Osteoblast (primary cell): ENCODE measurements at places on chromosomes 1 and 21. TPM values are rescaled to one million over a fixed set of nuclear protein-coding genes. Genes with fewer than 3 reads are reported as not detected.

- DNase-seq, result no peak
- no peaks in the 10 kb centered on the region for H3K36me3 ChIP-seq
- H3K27ac ChIP-seq, result no peak within 1 kb of the TSS
- H3K4me1 ChIP-seq, result no peaks in the 10 kb centered on the region
These were observed at the start of gene MNDA for GRCh38 chr1:158830904-158831507. MNDA (plus strand) TSS chr1:158831351; CDS start chr1:158842154, 10,803 bp downstream.

DNA sequence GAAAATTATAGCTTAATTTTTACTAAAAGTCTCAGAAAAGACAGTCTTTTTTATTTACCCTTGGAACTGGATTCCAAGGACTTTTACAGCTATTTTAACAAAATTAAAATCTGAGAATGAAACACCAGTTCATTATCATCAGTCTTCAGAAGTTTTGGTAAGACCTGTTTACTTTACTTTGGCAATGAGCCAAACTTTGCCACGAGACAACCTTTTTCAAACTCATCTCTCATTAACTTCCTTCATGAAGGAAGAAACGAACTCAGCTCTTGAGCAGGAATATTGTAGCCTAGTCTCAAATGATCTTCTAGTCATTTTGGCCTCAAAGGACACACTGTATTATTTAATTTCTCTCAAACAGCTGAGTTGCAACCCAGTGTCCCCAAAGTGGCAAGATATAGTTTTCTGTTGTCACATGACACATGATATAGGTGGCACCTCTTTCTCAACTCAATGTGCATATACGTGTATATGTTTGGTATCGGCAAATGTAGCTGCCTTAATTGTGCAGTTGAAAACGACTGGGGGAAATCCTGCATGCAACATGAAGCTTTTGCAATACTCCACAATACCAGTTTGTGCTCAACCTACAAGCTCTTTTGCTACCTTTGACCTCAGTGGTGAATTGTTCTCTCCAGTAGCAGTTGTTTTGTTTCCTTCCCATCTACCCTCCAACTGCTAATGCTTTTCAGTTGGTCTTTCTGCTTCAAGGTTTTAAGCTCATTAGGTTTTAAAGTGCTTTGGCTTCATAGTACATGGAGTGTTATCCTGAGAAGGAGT, 8.4 kb upstream of the GNG4 start:
- no peak overlapping the region for H3K4me3 ChIP-seq
- H3K27me3 ChIP-seq, result peaks cover 14% of the 10 kb centered on the region
- H3K27ac ChIP-seq, result no peak overlapping the region
- DNase-seq, result no peak
- H3K4me1 ChIP-seq, result no peaks in the 10 kb centered on the region
- peaks cover 6% of the 10 kb centered on the region for H3K36me3 ChIP-seq

DNA sequence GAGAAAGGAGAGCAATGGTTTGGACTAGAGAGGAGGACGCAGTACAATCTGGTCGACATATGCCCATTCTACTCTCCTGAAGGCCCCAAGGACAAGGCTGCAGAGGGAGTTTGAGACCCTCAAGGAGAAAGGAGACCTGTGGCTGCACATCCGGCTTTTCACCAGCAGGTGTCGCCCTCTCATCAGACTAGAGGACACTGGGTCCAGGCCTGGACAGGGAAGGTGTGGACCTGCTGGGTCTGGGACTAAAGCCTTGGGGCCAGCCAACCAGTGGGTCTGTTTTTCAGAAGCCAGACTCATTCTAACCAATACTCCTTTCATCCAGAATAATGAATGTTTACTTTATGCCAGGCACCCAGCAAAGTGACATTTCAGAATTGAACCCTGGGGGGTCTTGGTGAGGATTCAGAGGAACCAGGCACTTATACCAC, 5.0 kb downstream of the SRARP start:
- no peaks in the 10 kb centered on the region for H3K27me3 ChIP-seq
- H3K27ac ChIP-seq, result no peak overlapping the region
- DNase-seq, result peak; percentile 95
- H3K4me1 ChIP-seq, result peaks cover 10% of the 10 kb centered on the region
- H3K4me3 ChIP-seq, result no peak overlapping the region
- H3K36me3 ChIP-seq, result no peaks in the 10 kb centered on the region

GRCh38 chr1:153356392-153357075, 1.1 kb upstream of the S100A9 start:
- no peaks in the 10 kb centered on the region for H3K27me3 ChIP-seq
- H3K36me3 ChIP-seq, result no peaks in the 10 kb centered on the region

GRCh38 chr1:60280256-60280655, 206.7 kb upstream of the C1orf87 start:
- no peak for DNase-seq
- H3K4me1 ChIP-seq, result peaks cover 31% of the 10 kb centered on the region
- H3K36me3 ChIP-seq, result no peaks in the 10 kb centered on the region
- H3K4me3 ChIP-seq, result no peak overlapping the region
- no peaks in the 10 kb centered on the region for H3K27me3 ChIP-seq

The FAM72A gene
- 2.2 and 3.2 TPM in 2 replicates for total RNA-seq

DNA sequence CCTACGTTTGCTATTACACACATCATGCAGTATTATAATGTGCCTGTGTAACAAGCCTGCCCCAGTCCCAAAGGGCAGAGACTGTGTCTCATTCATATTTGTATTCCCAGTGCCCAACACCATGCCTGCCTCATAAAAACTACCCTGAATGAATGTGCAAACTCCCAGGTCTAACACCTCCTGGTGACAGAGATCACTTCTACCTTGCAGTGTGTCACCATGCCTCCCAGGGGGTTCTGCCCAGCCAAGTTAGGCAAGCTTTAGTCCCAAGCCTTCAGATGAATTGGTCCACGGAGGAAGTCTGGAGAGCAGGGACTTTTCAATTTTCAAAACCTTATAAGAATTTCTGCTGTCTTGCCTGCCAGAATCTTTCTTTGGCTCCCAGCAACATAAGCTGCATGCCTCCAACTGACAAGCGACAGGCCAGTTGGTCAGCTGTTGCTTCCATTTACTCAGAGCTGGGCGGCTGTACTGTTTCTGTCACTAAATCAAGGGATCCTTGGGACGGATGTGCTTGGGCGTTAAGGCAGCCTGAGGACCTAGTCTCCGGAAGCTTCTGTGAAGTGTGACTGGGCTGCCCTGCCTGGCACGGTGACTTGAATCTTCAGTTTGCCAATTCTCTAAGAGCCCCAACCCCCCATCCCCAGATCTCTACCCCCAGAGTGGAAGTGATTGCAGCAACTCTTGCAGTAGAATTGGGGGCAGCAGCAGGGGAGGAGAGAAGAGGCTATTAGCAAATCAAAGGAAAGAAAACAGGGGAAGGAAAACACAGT, 1.2 kb downstream of the RXRG start:
- H3K4me3 ChIP-seq, result no peak overlapping the region
- no peak overlapping the region for H3K27ac ChIP-seq
- H3K4me1 ChIP-seq, result no peaks in the 10 kb centered on the region

- DNase-seq, result no peak
- H3K4me1 ChIP-seq, result peaks cover 9% of the 10 kb centered on the region
- no peak overlapping the region for H3K4me3 ChIP-seq
- H3K27ac ChIP-seq, result no peak overlapping the region
- peaks cover 28% of the 10 kb centered on the region for H3K36me3 ChIP-seq
These were observed 53.3 kb upstream of the QSOX1 start for GRCh38 chr1:180101411-180101810.

DNA sequence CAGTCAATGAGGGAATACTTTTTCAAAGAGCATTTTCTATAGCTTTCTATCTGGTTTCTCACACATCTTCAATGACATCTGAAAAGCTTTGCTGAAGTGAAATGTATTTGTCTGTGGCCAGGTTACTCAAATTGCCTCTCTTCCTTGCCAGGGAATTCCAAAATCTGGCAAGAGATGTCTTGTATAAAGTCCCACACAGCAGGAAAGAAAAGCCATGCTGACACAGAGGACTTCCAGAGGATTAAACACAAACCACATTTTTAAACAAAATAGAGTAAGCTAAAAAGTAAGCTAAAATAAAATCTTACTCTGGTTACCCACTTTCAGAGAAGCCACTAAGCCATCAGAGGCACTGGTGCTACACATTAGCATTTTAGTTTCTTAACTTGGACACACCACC, 93.1 kb upstream of the BCAR3 start:
- no peaks in the 10 kb centered on the region for H3K27me3 ChIP-seq
- no peak overlapping the region for H3K4me3 ChIP-seq
- H3K4me1 ChIP-seq, result peaks cover 7% of the 10 kb centered on the region
- no peak overlapping the region for H3K27ac ChIP-seq

DNA sequence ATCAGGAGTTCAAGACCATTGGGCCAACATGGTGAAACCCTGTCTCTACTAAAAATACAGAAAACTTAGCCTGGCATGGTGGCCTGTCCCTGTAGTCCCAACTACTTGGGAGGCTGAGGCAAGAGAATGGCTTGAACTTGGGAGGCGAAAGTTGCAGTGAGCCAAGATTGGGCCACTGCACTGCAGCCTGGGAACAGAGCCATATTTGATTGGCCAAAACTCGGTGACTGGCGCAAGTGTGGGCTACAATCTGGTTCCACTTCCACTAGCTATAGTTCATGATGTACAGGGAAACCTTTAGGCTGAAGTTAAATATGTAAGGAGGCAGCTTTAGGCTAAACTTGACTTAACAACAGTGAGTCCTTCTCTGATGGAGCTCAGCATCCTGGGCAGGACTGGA, 20.2 kb downstream of the SLC30A10 start:
- H3K27ac ChIP-seq, result no peak overlapping the region
- no peaks in the 10 kb centered on the region for H3K36me3 ChIP-seq
- no peak for DNase-seq
- no peak overlapping the region for H3K4me3 ChIP-seq
- no peaks in the 10 kb centered on the region for H3K27me3 ChIP-seq

The COL8A2 gene
- 12.7 and 15.2 TPM in 2 replicates for total RNA-seq

GRCh38 chr1:167927046-167927754, 9.3 kb upstream of the DCAF6 start:
- H3K4me3 ChIP-seq, result no peak overlapping the region
- peaks cover 11% of the 10 kb centered on the region for H3K4me1 ChIP-seq
- H3K27me3 ChIP-seq, result no peaks in the 10 kb centered on the region
- H3K27ac ChIP-seq, result no peak overlapping the region

DNA sequence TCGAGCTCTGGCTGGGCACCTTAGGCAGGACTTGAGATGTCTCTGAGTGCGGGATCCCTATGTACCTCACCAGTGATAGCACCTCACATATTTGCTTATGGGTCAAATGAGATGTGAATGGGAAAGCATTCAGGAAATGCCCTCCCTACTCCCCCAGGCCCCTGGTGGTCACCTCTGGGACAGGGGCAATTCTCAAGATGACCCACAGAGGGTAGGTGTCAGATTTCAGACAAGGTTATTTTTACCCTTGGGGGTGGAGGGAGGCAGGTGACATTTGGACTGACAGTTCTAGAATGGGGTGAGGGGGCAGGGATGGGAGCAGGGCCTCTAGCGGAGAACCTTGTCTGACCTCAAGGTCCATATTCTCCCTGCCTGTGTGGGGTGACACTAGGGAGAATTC, 27.1 kb downstream of the ACOT11 start:
- no peaks in the 10 kb centered on the region for H3K27me3 ChIP-seq
- no peak overlapping the region for H3K27ac ChIP-seq
- no peak overlapping the region for H3K4me3 ChIP-seq
- H3K36me3 ChIP-seq, result no peaks in the 10 kb centered on the region

The TSACC gene
- total RNA-seq, result 0.36 TPM in 1 of 2 replicates, not detected in the other

The TRNP1 gene
- 6.5 TPM in 2 replicates for total RNA-seq

- no peaks in the 10 kb centered on the region for H3K4me1 ChIP-seq
- no peak for DNase-seq
- H3K27me3 ChIP-seq, result peaks cover 34% of the 10 kb centered on the region
These were observed 271.6 kb downstream of the TRABD2B start for GRCh38 chr1:47725511-47725991.

DNA sequence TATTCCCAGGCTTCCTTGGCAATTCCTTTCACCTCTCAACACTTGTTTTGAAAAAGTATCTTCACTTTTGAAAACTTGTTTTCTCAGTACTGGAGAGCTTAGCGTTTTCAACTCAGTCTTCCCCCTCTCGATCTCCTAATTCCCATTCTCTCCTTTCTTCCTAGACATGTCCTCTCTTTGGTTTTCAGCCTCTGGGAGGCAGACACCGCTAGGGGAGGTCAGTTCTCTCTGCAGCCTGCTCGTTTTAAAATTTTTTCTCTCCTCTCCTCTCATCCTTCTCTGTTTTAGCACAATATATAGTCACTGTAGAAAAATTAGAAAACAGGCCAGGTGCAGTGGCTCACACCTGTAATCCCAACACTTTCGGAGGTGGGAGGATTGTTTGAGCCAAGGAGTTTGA, 12.6 kb upstream of the RHEX start:
- DNase-seq, result no peak
- H3K36me3 ChIP-seq, result no peaks in the 10 kb centered on the region
- no peak overlapping the region for H3K27ac ChIP-seq
- H3K4me1 ChIP-seq, result no peaks in the 10 kb centered on the region
- H3K4me3 ChIP-seq, result no peak overlapping the region

DNA sequence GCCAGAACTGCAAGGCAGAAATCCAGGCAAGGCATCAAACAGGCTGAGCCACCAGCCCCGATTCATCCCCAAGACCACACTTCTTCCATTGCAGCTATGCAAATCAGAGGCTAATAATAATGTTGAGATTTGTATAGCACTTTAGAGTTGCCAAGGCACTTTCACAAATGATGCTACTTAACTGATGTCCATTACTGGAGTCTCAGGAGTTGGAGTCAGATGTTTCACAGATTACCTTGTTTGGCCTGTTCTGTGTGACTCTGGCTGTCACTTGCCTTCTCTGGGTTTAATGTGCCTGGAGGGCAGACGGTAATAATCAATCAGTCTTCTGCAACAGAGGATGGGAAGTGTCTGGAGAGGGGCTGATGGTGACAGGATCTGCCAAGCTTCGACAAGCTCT, 40.8 kb upstream of the MPZL1 start:
- no peaks in the 10 kb centered on the region for H3K4me1 ChIP-seq
- H3K4me3 ChIP-seq, result no peak overlapping the region
- no peaks in the 10 kb centered on the region for H3K36me3 ChIP-seq

DNA sequence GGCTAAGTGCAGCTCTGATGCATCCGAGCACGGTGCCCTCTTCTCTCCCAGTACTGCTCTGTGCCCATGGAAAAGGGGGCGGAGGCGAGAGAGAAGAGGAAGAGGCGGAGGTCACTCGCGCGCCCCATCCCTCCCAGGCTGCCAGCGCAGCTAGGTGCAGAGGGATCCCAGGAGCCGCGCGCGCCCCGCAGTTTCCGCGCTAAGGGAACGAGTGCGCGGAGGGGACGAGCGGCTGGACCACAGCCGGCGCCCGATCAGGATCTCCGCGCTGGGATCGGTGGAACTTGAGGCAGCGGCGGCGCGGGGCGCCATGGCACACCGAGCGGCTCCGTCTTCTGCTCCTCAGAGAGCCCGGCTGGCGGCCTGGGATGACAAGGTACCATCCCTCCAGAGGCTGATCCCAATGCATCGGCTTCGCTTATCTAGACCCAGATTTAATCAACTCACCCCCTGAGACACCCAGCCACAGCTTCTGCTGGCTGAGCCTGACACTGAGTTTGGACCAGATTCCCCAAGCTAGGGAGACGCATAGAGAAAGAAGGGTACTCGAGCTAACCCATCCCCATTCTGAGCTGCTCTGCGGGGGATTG, at the start of gene PTGFR:
Gene PTGFR (plus strand): TSS at position 114 of the 590 bp plus-strand sequence. CDS start 1,770 bp downstream, outside the sequence.
- H3K36me3 ChIP-seq, result peaks cover 4% of the 10 kb centered on the region
- H3K4me1 ChIP-seq, result peaks cover 24% of the 10 kb centered on the region
- DNase-seq, result peak; percentile 86
- H3K27me3 ChIP-seq, result no peaks in the 10 kb centered on the region

- no peak overlapping the region for H3K27ac ChIP-seq
- no peaks in the 10 kb centered on the region for H3K36me3 ChIP-seq
- H3K4me3 ChIP-seq, result no peak overlapping the region
- no peaks in the 10 kb centered on the region for H3K27me3 ChIP-seq
- no peak for DNase-seq
These were observed 5.3 kb upstream of the GPR88 start for GRCh38 chr1:100532645-100533044.

- H3K36me3 ChIP-seq, result no peaks in the 10 kb centered on the region
- H3K27ac ChIP-seq, result peak overlapping the region; percentile 73
- peaks cover 11% of the 10 kb centered on the region for H3K4me1 ChIP-seq
- H3K27me3 ChIP-seq, result no peaks in the 10 kb centered on the region
- peak overlapping the region; percentile 83 for H3K4me3 ChIP-seq
- no peak for DNase-seq
These were observed 585 bp downstream of the ADGRL4 start for GRCh38 chr1:79005945-79006344.
